ENCODE measurements at places on chromosomes 6 and 20. TPM values are rescaled to one million over a fixed set of nuclear protein-coding genes. Genes with fewer than 3 reads are reported as not detected.

PET117 gene
- 19.0 TPM for total RNA-seq

DNPH1 gene
- 81.6 TPM for total RNA-seq

DNA sequence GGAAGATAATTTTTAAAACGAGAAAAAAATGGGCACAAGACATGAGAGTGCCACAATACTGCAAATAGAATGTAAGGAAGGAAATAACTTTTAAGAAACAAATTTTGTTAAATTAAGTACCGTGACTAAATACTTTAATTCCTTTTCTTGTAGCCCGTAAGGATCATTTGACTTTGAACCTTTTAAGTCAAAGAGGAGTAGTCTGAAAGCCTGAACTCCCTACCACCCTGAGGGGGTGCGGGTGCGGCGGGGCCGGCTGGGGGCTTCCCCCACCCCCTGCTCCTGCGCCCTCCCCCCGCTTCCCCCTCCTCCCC, 231 bp upstream of the PHACTR2 start:
- DNase-seq = peak; percentile 27

DNA sequence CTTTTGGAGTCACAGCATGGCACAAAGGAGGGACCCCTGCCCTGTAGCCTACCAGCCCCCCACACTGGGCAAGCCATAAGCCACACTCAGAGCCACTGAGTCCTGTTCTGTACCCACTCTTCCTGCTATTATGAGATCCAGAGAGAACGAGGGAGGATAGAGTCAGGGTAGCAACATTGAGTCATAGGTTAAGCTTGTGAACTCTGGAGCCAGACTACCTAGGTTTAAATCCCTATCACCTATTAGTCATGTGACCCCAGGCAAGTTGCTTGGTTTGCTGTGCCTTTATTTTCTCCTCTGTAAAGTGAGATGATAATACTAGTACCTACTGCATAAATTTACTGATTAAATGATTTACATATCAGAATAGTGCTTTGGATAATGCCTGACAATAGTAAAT, 540 bp downstream of the CNBD2 start:
- peak; percentile 53 for DNase-seq

COL11A2 gene
- total RNA-seq = 0.17 TPM

DNA sequence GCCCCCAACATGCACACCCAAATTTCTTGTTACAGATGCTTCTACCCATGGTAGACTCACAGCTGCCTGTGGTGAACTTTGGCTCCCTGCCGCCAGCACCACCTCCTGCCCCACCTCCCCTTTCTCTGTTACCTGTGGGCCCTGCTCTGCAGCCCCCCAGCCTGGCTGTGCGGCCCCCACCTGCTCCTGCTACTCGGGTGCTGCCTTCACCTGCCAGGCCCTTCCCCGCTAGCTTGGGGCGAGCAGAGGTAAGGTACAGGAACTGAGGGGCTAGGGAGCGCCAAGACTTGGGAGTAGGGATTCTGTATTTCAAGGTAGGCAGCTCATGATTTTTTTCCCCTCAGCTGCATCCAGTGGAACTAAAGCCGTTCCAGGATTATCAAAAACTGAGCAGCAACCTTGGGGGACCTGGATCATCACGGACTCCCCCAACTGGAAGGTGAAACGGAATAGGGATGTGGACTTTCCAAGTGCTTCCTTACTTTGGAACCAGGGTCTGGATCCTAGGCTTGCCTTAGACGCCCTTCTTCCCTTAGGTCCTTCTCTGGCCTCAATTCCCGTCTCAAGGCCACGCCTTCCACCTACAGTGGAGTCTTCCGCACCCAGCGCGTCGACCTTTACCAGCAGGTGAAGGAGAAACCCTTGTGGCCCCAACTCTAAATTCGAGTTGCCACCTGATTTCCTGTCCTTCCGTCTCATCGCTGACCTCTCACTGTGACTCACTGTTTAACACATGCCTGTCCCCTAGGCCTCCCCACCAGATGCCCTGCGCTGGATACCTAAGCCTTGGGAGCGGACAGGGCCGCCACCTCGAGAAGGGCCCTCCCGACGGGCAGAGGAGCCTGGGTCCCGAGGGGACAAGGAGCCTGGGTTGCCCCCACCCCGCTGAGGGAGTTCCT, 15.5 kb downstream of the BAG6 start:
- no peak for DNase-seq

DNA sequence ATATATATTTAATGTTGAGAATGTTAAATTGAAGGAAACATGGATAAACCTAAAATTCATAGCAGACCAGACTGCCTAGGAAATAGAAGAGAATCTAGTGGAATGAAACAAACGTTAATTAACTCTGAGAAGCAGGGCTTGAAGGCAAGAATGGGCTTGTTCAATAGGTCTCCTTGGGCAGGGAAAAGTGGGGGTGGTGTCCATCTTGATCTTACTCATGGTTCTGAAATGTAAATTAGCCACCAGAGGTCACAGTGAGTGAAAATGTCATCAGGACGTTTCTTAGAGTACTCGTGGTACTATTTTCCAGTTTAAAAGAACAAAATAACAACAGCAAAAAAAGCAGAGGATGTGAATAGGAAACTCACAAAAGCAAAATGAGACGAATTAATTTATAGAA, 66.8 kb upstream of the BTBD3 start:
- peak; percentile 86 for DNase-seq
